ENCODE measurements at places on chromosomes 5 and 9. TPM values are rescaled to one million over a fixed set of nuclear protein-coding genes. Genes with fewer than 3 reads are reported as not detected.
A peak's percentile ranks its signal among the peaks of the same experiment; 100 is the strongest.

GRCh38 chr5:112372543-112372942, 46.5 kb downstream of the EPB41L4A start:
- peak; percentile 76 for DNase-seq

DNA sequence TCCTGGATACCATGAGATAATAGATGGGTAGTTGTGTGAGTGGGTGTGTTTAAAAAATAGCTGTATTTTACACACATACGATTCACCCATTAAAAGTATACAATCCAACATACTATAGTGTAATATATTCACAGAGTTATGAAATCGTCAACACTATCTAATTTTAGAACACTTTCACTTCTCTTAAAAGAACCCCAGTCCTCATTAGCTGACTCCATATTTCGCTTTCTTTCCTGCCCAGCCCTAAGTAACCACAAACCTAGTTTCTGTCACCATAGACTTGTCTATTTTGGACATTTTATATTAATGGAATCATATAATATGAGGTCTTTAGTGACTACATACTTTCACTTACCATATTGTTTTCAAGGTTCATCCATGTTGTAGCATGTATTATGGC, 63.8 kb upstream of the S1PR3 start:
- no peak for DNase-seq

GRCh38 chr5:59272809-59273427, 620.6 kb downstream of the PDE4D start:
- no peak for DNase-seq

GRCh38 chr5:6774721-6775204, 61.5 kb downstream of the TENT4A start:
- DNase-seq: no peak

The ZNG1F gene
- total RNA-seq: 7.6 TPM

GRCh38 chr5:133686566-133686965, 74.2 kb upstream of the FSTL4 start:
- no peak for DNase-seq

GRCh38 chr9:93968451-93969327, 13.5 kb upstream of the BARX1 start:
- DNase-seq: peak; percentile 5

The AP3B1 gene
- 64.1 TPM for total RNA-seq
